Heart left ventricle (tissue), 16 donors: ENCODE measurements at places on chromosomes 5 and 9.
A peak's percentile ranks its signal among the peaks of the same experiment; 100 is the strongest.

DNA sequence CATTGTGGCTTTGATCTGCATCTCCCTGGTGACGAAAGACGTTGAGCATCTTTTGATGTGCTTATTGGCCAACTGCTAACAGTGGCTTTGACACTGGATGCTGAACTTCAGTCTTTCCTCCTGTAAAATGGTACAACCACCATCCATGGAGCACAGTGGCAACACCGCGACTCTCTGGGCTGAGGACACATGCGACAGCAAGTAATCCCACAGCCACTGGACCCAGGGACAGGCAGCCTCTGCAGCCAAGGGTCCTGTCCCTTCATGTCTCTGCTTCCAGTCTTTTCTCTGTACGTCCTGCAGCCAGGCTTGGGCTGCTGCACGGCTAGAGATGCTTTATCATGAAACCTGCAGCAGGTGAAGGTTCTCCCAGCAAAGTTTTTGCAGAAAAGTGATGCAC, 83.5 kb downstream of the DAP start:
- no peak for DNase-seq

GRCh38 chr9:79346350-79347020, 225.3 kb upstream of the TLE4 start:
- DNase-seq: no peak

DNA sequence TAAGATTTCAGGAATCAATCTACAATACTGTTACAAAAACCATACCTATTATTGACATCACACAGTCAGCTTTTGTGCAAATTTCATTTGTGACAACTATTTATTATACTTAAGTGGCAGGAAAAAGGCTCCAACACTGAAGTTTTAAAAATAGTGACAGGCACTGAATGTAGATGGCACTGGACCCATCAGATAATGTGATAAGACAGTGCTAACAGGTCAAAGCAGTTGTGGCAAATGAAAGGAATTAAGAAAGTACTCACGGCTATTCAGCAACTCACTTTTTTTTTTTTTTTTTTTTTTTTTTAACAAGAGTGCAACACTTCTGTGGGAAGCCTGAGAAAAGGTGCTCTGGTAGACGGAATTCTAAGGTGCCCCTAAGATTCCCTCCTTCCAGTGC, 115.0 kb upstream of the MEF2C start:
- DNase-seq: no peak

- DNase-seq: no peak
These were observed 349.1 kb downstream of the ISL1 start for GRCh38 chr5:51732304-51732703.

DNA sequence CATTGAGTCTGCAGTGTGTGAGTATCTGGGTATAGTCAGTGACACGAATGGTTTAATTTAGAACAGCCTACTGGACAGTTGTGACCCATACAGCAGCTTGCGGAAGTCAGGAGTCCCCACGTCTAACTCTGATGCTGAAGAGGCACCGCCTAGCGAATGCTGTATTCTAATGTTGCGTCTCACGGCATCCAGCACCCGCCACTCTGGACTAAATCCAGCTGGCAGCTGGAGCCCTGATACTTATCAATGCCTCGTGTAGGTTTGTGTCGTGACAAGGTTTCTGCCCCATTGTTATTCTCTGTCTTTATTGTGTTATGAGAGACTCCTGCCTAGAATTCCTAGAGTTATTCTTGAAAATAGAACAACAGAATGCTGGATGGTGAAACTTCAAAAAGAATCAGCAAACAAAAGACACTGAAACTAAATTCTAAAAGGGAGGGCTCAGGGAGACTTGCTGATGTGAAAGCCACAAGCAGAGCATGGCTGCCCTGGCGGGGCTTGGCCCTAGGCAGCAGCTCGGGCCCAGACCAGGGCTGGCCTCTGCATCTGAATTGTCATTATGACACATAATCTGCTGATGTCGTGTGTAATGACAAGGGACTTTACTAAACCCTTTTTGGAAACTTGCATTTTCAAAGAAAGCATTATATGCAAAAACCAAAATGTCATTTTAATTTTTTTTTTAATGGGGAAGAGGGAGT, 123.5 kb upstream of the ICE1 start:
- no peak for DNase-seq

DNA sequence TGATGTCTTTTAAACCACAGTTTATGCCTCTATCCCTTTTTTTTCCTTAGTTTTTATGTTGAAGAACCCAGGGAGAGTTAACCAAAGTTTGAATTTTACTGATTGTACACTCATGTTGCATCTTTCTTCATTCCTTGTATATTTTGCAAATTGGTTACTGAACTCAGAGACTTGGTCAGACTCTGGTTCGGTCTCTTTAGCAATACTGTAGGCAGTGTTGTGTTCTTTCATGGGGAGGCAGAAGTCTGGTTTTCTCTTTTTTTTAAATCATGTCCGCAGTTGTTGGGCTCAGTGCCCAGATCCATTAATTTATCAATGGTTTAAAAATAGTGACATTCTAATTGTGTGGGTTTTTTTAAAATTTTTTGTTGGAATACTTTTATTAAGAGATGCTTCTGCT, 23.4 kb downstream of the UBE2R2 start:
- no peak for DNase-seq

DNA sequence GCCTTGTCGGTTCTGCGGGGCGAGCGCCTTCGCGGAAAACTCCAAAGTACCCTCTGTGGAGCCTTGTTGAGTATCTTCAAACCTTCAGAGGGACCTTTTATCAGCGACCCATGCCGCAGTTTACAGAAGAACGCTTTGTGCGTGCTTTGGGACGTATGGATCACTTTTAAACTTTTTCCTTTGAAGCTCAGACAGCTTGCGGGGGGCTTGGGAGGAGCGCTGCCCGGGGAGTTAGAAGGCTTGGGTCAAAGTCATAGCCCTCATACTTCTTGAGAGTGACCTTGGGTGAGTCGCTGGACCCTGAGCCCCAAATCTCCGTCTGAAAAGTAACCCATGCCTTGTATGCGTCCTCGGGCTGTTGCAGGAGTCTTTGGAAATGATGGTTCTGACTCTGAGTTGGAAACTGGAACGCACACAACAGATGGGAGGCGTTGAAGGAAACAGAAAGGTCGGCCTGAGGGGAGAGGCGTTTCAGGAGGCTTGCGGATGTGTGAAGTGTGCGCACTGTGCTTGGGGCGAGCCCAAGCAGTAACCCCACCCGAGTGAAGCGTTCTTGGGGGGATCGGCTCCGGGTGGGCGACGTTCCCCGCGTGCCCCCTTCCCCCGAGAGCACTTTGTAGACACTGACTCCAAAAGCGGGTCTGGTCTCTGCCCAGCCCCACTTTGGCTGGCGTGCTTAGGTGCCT, 661 bp upstream of the SLC25A51 start:
- DNase-seq: no peak

DNA sequence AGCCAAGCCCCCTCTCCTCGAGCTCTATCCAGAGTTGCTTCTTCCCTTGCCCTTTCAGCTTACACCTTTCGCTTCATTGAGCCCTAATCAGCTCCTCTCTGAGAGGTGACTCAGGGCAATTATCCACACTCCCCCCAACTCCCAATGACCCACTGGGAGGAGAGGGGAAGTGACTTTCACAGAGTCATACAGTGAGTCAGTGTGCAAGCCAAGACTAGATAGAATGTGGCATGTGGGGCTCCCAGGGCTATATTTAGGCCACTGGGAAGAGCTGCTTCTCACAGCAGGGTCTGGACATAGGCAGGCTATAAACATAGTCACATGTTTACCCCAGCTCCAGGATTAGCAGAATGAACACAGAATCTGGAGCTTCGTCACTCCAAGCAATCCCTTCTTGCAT, 57.4 kb downstream of the NRG2 start:
- peak; percentile 61 for DNase-seq

DNA sequence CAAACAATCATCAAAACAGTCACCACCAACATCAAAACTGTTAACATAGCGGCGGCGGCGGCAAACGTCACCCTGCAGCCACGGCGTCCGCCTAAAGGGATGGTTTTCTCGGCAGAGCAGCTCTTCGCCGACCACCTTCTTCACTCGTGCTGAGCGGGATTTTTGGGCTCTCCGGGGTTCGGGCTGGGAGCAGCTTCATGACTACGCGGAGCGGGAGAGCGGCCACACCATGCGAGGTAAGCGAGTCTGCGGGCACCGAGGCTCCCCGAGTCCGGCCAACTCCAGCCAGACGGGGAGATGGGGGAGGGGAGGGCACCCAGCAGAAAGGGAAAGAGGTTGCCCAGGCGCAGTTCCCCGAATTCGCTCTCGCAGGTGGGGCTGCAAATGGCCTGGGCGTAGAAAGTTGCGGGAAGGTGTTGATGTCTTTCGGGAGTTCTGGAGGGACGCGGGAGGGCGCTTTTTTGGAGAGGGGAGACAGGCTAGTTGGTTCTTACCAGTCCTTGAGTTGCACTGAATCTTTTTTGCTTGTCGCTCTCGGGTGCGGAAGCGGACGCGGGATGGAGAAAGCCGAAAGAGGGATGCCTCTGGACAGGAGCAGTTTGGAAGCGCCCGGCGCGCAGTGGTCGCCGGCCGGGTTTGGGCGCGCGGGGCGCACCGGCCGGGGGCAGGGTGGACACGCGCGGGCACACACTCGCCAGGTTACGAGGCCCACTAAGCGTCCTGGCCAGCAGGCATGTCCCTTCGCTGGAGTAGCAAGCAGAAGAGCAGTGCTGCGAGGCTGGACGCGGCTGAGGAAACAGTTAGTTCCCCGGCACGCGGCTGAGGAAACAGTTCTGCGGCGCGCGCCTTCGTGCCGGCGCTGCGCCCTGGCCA, 849 bp downstream of the RORB start:
- peak; percentile 64 for DNase-seq

GRCh38 chr5:136026636-136027035, 2.2 kb upstream of the TGFBI start:
- DNase-seq: no peak

DNA sequence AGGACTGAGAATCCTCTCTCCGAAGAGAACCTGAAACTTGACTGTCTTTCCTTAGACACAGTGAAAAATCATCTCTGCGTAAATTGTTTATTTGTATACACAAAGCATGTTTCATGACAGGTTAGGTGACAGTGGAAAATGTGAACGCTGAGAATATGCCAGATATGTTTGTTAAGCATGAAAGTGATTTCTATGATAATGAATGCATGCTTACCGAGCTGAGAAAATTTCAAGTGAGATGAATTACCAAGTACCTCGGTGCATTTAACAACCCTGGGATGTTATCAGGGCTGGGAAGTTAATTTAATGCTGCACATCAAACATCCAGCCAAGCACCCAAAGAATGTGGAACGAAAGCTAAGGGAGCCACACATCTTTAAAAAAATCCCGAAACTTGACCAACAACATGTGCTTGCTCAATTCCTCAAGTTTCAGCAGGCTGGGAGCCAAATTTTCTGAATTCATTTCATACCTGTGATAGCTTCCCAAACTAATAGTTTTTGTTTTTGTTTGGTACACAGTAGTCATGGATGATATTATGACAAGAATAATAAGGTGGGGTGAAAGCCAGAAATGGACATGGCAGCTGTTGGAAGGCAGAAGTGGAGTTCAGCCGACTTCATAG, 336.9 kb downstream of the ARHGEF28 start:
- no peak for DNase-seq

DNA sequence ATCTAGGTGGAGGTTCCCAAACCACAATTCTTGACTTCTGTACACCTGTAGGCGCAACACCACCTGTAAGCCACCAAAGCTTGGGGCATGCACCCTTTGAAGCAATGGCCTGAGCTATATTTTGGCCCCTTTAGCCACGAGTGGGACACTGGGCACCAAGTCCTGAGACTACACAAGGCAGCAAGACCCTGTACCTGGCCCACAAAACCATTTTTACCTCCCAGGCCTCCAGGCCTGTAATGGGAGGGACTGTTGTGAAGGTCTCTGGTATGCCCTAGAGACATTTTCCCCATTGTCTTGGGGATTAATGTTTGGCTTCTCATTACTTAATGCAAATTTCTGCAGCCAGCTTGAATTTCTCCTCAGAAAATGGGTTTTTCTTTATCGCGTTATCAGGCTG, 24.6 kb upstream of the FAM151B start:
- DNase-seq: no peak

DNA sequence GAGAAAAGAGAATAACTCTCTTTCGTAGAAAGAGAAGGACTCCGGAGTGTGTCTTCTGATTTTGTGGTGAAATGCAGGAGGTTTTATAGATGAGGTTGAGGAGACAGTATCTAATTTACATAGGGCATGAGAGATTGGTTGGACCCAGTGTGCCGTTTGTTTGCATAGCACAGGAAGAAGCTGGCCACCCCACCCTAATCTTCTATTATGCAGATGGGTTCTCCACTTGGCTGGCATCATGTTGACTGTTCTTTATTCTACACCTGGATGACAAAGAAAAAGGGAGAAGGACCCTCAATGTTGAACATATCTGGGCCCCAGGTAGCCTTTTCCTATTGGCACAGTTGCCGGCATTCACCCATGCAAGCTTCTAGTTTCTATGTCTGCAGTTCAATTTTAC, 23.2 kb upstream of the MINAR2 start:
- no peak for DNase-seq
